ENCODE measurements at places on chromosomes 12 and 14.

DNA sequence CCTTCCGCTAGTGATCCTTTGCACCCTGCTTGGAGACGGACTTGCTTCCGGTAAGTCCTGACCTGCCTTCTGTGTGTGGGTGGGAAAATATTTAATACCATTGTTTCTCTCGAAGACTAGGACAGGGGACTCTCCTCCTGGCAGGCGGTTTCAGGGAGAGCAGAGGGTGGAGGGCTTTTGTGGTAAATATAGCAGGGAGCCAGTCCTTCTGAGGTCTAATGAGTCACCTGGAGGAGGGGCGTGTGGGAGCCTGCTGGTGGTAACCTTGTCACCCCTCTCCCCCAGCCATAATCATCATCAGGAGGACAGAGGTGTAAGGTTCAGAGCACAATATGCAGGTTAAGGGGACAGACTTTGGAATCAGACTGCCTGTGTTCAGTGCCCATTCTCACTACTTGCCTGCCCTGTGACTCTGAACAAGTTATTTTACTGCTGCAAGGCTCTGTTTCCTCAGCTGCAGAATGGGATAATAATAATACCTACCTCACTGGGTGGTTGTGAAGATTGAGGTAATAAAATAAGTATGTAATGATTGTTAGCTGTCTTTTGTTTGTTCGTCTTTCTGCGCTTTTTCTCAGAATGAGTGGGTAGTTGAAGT, 47.4 kb downstream of the SUSD6 start:
- peak; percentile 49 for DNase-seq

GRCh38 chr12:32864731-32865130, 31.8 kb downstream of the PKP2 start:
- DNase-seq, result no peak

GRCh38 chr12:132152953-132153352, 8.7 kb downstream of the NOC4L start:
- no peak for DNase-seq

DNA sequence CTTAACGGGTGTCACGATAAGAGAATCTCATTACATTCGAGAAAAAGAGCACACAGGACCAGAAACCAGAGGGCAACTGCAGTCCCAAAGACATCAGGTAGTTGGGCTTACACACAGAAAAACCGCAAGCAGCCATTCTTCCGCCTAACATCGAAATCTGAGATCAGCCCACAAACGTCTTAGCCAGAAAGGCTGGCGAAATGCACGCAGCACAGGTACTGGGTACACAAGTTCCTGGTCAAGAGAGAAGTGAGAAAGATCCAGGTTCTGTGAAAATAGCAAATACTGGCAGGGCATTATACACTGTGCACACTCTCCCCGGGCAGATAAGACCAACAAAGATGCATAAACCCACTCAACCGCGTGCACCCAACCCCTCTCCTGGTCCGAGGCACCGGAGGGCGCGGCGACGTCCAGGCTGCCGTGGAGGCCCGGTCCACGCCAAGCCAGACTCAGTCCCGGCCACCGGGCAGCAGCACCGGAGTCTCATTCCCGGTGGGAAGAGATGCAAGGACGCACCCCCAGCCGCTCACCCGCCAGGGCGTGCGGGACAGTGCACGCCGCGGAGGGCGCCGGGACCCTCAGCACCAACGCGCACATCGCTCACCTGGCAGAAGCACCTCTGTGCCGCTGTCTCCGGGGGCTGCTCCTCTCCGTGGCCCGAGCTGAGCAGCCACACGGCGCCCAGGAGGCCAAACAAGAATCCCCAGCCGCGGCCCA, 437 bp downstream of the ERO1A start:
- DNase-seq, result peak; percentile 61

GRCh38 chr12:92529944-92530343, 172.8 kb upstream of the PLEKHG7 start:
- no peak for DNase-seq

DNA sequence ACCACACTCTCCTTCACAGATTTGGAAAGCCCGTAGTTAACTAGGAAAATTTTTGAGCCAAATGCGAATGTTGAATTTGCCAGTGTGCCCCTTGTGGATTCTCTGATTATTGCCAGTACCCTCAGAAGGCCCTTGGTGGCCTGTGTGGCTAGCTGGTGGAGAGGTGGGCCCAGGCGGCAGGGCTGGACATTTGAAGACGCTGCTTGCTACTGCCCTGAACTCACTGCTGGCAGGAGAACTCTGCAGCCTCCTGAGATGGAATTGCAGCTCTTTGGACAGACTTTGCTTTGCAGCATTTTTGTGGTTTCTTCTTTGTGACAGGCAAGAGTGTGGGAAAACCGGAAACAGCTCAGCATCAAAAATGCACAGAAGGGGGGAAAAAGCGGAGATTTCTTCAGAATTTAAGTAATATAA, 97.6 kb downstream of the TGFB3 start:
- no peak for DNase-seq

DNA sequence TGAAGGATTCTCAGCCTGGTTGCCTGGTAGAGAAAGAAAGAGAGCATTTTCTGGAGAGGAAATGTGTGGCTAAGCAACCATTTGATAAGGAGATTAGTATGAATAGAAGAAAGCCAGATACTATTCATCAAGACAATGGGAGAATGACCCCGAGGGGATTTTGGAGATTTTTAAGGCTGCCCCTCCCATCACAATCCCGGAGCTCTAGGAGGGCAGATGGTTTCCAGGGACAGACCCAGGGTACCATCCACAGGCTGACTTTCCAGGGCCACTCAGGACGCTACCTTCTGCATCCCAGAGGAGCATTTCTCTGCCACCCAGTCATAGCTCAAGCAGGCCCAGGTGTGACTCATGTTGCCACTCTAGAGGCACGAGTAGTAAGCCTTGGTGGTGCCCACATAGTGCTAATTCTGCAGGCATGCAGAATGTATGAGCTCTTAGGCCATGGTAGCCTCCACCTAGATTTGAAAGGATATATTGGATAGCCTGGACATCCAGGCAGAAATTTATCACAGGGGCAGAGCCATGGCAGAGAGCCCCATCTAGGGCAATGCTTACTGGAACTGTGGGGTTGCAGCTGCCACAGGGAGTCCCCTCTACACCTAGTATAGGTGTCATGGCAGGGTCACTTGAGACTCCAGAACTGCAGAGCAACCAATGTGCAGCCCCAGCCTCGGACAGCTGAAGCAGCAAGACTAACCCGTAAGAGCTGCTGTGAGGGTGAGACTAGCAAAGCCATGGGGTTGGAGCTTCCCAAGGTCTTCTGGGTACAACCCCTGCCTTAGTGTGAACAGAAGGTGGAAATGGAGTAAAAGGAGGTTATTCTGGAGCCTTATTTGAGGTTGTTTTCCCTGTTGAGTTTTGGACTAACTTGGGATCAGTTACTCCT, 366.0 kb downstream of the ZFP36L1 start:
- no peak for DNase-seq

DNA sequence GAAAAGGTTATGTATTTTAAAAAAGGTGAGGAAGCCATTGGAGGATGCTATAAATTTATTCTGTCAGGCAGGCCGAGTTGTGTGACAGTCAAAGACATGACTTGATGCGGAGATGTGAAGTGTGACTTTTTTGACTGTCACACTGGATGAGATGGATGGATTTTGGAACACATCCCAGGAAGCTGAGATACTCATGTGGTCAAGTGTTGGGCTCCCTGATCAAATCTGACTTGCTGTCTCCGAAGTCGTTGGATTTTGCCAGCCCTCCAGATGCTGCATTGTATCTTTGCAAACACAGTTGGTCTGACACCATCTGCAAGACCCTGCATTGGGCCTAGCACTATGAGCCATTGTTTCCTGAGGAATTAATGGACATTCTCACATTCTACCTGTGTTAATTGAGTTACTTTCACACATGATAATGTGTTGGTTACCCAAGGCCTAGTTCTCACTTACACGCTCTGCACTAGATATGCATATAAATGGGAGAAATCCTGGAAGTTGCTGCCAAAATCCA, 204.0 kb upstream of the PRKD1 start:
- no peak for DNase-seq

DNA sequence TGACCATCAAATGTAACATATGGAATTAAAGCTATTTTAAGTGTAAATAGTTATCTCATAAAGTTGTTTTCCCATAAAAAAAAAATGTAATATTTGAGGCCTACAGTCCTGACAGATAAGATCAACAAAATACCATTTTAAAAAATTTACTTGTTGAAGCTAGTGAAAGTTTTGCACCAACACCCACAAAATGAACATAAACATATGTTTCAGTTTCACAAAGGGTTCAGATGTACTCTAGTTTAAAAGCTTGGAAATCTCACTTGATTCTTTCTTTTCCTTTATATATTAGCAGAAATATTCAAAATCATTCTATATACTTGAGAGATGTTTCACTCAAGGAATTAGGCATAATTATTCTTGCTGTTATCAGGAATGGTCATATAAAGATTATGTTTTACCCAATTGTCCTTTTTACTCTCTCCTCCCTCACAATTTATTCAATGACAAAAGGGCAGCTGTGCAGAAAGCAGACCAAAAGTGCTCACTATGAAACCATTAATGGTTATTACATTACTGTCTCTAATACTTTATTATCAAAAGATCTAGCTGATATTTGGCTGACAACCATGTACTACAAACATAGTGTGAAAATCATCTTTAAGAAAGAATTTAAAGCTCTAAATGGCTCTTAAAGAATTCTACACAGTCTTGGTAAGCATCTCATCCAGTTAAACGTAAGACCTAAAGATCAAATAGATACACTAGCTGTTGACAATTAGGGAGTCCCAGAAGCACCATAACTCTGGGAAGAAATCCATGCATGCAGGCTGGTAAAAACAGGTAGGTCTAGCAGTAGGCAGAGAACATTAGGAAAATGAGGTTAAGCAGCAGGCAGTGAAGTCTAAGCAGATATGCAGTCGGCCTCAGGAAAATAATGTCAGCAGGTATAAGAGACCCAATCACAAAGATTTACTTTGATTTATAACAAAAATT, 28.8 kb downstream of the KIF21A start:
- DNase-seq, result no peak

DNA sequence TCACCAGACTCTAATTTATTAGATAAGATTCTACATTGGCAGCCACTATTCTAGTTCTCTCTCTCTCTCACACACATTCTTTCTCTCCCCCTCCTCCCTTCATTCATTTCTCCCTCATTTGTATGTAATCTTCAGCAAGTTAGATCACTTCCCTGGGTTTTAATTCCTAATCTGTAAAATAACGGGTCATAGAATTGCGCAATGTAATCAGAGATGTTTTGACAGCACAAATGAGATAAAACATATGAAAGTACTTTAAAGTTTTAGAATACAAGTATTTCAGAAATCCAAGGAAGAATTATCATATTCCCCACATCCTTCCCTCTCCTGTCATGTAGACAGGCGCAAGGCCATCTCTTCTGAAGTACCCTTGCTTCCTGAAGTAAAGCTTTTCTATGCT, 21.7 kb downstream of the STYK1 start:
- DNase-seq, result no peak

DNA sequence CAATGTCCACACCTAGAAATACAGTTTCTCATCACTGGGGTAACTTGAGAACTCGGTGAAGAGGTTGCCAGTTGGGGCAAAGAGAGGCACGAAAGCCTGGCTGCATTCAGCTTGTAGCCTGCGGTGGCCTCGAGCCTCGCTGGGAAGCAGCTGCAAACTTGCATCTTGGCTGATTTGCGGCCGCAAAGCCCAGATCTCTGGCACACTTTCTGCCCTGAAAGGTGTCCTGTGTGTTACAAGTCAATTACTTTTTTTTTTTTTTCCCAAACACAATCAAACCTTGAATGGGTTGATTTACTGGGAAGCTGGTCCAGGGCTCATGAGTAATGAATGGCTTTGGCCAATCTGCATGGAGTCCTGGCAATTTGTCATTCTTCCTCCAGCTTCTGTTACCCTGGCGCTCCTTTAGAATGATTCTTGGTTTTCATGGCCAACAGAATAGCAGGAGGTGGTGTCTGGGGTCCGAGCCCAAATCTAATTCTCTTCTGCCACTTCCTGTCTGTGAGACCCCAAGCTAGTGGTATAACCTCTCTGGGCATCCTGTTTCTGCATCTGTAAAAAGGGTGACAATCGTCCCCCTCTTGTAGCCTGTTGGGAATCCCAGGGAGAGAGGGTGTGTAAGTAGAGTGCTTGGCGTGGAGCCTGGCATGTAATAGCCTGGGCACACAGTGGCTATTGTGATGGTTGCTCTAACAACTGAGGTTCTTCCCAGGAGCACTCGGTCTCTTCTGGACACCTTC, 6.7 kb downstream of the BCL7A start:
- no peak for DNase-seq

DNA sequence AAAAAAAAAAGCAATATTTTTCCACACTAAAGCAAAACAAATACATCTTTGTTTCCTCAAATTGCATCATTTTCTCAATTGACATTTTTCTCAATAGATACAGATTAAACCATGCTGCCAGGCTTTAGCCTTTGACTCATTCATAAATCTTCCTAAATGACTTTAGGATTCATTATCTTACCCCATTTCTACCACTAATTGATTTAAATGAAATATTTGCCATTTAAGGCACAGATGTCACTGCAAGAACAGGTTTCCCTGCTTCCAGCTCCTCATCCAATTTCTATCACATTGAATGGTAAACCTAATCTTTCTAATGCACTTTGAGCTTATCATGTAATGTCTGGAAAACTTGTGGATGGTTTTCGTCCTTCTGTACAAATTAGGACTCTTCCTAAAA, 298.7 kb downstream of the RPL10L start:
- DNase-seq, result no peak

- DNase-seq, result no peak
Observed at GRCh38 chr14:48857366-48857765, 728.8 kb downstream of the RPS29 start.

- DNase-seq, result no peak
Observed at GRCh38 chr12:42670719-42671118, 81.2 kb upstream of the PRICKLE1 start.

DNA sequence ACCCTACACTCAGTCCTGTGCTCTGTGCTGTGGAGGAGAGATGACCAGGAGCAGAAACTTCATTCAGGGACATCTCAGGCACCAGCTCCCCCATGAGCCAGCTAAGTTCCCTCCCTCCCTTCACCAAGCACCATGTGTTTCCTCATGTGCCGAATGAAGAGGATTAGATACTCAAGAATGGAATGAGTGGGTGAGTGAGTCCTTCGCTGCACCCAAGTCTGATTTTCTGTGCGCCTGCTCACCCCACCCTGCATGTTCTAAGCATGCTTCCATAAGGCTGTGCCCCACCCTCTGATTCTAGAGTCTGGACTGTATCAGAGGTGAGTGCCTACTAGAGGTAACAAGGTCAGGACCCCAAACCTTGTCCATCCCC, 12.1 kb downstream of the SERPINA5 start:
- DNase-seq, result no peak

DNA sequence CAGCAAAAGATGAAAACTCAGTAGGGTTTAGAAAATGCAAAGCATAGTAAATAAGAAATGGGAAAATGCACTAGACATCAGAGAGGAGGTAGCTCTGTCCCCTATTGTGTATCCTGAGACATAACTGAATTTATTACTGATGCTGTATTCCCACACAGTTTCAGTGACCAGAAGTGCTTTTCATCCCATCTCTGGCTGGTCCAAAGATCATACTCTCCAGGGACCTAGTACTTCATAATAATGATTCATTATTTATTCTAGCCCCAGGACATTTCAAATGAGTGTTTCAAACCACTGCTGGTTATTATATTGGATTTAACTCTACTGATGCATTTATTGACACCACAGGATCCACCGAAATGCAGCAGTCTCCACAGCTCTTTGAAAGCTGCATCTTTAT, 163.3 kb downstream of the PAWR start:
- no peak for DNase-seq

Data from stimulated activated CD4-positive, alpha-beta T cell treated with anti-CD3 and anti-CD28 coated beads, Interleukin-4, amount 100 ng/mL, for 24 hours (primary cell).